ENCODE measurements at places on chromosomes 2 and 18. TPM values are rescaled to one million over a fixed set of nuclear protein-coding genes. Genes with fewer than 3 reads are reported as not detected.

PLGLB2 gene
- 1.7 TPM for total RNA-seq

GRCh38 chr18:7584646-7585275, 17.6 kb downstream of the PTPRM start:
- no peak for DNase-seq

DNA sequence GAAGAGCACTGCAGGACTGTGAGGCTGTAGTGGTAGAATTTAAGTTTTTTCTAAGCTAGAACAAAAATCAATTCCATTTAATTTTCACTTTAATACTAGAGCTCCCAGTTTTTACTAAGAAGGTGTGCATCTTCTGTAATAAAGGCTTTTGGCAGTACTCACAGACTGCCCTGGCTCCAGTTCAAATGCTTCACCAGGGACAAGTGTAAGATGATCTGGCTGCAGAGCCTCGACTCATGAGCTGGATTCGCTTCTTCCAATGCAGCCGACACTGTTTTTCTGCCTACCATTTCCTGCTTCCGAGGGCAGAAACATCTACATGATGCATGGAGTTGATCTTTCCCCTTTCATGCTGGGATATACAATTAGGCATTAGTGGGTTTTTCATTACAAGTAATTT, 87.0 kb downstream of the FARSB start:
- peak; percentile 58 for DNase-seq

DNA sequence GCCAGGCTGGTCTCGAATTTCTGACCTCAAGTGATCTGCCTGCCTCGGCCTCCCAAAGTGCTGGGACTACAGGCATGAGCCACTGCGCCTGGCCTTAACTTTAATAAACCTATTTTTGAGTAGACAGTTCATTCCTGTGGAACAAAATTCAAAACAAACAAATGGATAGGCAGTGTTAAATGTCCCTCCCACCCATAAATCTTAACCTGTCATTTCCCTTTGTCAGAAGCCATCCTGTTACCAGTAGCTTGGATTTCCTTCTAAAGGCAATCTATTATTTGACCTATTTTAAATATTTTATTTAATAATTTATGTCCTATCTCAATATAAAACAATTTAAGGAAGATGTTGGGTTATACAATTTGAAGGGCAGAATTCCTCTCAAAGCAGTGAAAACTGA, 6.6 kb upstream of the C2orf72 start:
- no peak for DNase-seq

- DNase-seq, result peak; percentile 75
Measured at GRCh38 chr18:45517181-45517741, 98.0 kb upstream of the SLC14A2 start.

DNA sequence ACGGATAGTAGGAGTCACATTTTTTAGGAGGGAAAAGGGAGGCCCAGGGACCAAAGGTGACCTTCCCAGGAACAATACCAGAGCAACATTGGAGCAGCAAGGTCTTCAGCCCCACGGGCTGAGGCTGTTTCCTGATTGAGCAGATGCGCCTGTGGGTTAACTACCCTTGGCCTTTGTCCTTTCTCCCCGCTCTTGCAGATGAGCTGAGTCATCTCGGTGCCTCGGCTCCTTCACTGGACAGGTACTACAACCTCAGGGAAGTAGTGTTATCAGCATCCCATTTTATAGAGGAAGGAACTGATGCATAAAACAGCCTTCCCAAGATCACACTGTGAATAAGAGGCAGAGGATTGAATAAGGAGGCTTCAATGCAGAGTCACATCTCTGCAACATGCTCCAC, 43.5 kb downstream of the DHRS9 start:
- no peak for DNase-seq
